ENCODE measurements at places on chromosomes 2 and 18.

GRCh38 chr2:191675807-191676721 lies 1.9 kb upstream of the NABP1 start:
- no peak for DNase-seq

DNA sequence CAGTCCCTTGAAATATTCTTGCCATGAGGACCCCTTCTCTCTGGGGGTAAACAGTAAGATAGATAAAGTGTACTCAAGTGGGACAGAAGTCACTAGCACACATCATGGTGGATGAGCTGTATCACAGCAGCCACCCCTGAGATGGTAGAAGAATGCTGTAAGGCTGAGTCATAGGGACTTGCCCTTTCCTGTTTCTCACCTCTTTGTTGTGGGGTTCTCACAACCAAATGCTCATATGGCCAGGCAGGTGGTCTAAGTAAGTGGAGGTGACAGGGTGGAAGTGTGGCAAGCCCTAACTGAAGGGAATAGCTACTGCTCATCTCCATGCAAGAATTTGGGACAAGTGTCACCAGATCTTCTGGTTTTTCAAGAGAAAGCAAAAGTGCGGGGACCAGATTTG lies 202.7 kb upstream of the SLC14A2 start:
- DNase-seq = no peak

DNA sequence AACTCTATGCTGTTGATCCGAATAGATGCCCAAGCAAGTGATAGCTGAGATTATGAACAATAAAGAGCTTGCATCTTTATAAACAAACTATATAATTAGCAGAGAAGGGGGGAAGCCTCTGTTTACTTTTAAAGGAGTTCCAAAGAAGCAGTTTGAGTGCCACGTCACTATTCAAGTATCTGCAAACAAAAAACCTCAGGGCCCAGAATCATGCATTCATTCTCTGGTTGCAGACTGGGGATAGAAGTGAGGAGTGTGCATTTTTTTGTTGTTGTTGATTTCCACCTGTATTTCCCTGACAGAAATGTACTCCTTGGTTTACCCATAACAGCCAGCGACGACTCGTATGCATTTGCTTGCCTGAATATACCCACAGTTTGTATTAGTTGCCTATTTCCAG lies 264.3 kb downstream of the PTGR3 start:
- no peak for DNase-seq

DNA sequence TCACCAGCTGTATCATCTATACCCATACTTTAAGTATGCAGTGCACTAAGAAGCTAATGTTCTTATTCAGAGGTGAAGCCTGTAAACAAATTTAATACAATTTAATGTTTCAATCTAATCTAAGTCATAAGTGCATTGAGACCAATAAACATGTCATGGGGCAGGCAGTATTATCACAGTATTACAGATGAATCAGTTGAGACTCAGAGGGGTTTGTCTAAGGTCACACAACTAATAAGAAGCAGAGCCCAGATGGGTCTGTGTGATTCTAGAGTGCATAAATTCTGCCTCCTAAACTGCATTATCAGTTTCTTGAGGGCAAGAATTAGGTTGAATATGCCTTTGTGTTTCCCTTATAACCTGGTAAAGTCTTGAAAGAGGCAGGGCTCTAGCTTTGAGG lies 140.9 kb upstream of the RNF152 start:
- DNase-seq = no peak

All from fibroblast of skin of back (primary cell).